ENCODE measurements at places on chromosomes 16 and 17.
A peak's percentile ranks its signal among the peaks of the same experiment; 100 is the strongest.

DNA sequence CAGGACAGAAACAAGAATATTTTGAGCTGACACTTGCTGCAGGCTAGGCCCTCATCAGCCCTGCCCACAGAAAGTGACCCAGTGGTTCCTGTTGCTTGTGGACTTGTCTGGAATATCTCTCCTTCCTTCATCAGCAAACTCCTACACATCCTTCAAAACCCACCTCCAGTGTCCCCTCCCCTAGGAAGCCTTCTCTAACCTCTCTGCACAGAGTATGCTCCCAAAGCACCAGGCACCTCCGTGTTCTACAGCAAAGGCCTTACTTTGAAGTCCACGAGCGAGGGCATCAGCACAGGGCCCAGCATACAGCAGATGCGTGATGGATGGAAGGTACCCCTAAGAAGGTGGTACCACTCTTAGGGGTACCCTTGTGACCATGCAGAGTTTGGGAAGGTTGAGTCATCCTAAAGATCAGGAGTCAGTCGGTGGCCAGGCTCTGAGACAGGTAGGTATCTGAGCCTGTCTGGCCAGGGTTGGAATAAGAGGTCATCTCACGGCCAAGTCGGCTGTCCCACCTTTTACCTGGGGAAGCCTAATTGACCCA is 2.0 kb downstream of the CCDC102A start:
- DNase-seq: no peak

- no peak for DNase-seq
Observed at GRCh38 chr16:49833085-49833484, 22.8 kb downstream of the ZNF423 start.

DNA sequence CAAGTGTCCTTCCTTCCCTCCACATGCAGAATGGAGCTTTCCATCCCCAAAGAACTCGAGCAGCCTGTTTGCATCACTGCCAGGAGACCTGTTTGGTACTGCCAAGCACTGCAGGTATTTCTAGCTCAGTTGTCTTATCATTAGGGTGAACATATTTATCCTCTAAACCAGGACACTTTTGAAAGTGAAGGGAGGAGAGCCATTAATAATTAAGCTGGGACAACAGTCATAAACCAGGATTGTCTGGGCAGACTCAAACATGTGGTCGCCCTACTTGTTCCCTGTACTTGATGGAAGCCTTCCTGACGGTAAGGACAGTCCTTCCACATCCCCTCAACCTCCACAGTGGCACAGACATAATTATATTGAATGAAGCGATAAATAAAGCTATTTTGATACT is 67.4 kb downstream of the PRKCA start:
- no peak for DNase-seq

DNA sequence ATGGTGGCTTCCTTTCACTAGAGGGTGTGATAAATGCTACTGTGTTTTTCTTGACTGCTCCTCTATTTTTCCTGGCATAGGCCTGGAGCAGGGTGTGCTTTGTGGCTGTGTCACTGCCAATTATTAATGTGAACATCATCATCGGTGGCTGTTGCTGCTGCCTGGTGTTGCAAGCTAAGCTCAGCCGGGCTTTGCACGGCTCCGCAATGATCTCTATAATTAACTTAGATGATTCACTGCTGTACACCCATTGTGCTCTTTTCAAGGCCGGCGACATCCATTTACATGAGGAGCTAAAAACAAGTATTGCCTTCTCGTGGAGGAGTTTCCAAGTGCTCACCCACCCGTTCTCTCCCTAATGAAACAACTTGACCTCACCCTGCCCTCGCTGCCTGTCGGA is 160.1 kb upstream of the IRX3 start:
- DNase-seq: no peak

DNA sequence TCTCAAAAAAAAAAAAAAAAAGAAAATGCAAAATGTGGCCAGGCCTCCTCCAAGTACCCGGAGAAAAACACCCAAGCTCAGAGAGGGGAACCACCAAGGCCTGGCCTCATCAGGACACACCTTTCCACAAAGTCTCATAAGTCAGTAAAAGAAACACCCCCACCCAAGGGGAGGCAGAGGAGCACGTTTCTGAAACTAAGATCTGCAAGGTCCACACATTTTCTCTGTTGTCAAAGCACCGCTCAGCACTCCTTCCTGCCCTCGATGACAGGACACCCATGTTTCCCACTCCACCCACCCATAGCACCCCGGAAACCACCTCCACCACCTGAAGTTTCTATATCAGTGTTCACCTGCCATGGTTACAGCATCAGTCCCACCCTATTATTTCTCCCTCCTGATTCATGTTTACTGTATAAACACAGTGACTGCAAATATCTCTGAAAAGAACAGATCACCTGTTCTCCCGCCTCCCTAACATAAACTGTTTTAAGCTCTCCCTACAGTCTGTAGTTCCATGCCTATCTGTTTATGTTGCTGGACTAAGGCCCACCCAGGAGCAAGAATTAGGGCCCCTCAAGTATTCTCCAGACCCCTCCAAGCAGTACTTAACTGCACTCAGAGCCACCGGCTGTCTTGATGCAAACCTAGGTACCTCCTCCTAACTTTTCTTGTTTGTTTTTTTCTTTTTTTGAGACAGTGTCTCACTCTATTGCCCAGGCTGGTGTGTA is 2.0 kb downstream of the CORO7 start:
- no peak for DNase-seq

DNA sequence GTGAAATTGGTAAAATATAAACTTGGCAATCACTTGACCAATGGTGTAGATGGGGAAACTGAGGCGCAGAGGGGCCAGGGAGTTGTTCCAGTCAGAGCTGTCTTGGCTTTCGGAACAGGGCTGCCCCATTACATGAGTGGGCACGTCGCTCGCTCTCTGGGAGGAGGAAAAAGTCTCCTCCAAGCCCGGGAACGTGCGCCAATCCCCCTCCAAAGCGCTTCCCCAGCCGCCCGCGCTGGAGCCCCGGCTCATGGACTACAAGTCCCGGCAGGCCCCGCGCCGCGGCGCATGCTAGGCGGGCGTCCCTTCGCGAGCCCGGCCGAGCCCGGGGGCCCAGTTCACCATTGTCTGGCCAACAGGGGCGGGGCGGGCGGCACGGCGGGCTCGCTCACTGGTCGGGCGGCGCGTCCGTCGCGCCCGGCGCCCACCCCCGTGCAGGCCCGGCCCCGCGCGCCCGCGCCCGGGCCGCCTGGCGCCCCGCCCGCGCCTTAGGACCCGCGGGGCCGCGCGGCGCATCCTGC is at the start of gene LLGL1:
Gene LLGL1 (plus strand): TSS at position 515 of the 521 bp plus-strand sequence. CDS start 48 bp downstream, outside the sequence.
- peak; percentile 88 for DNase-seq

- no peak for DNase-seq
Observed at GRCh38 chr16:16106466-16106865, 116.8 kb downstream of the ABCC6 start.

DNA sequence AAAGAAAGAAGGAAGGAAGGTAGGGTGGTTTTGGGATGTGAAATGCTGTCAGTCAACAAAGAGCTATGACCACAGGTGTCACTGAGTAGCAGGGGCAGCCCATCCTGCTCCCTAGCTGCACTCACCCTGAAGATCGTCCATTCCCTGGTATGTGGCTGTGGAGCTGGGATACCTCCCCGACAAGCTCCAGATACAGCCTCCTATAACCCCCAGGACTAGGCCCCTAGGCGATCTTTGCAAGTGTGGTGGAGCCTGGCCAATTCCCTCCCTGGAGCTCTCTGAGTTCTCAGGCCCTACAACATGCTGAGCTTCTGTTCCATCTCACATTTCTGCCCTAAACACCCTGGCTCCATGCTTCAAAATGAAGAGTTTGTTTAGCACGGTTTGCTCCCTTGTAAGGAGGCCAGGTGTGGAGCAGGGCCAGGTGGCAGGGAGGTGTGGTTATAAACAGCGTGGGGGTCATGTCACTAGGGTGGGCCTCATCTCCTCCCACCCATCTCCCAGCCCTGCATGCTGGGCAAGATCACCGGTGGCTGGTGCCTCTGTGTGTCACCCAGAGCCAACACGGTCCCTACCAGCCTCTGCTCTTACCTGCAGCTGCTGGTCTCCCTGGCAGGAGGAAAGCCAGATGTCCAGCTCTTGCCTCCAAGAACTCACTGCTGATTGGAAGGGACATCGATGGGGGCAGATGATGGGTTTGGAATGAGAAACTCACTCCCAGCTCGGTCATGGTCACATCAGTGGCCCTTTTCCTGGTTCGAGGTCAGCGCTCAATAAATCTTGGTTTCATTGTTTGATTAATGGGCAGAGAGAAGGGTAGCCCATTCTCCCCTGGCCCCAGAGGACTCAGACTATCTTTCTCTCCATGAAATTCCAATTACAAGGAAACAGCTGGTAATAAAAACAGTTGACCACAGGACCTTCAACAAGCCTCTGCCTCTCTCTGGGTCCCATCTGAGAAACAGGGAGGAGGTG is 511.0 kb upstream of the CDH5 start:
- DNase-seq: no peak

DNA sequence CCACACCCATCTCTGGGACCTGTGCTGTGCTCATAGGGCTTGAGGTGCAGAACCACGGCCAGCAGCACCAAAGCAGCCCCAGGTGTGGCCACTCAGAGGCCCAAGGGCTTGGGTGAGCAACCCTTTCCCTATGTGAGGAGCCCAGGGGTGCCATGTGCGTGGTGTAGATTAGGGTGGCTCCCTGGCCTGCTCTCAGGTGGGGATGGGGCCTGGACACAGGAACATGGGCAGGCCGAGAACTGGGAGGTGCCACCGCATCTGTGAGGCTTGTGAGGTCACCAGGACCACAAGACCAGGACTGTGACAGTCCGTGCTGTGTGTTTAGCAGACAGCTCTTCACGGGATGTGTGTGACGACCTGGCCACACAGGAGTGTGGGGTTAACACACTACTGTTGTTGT is 103.5 kb upstream of the ZNF750 start:
- no peak for DNase-seq

GRCh38 chr17:66364508-66364907 is 62.1 kb downstream of the PRKCA start:
- no peak for DNase-seq

GRCh38 chr16:7335991-7336634 is 3.5 kb downstream of the RBFOX1 start:
- DNase-seq: no peak

- no peak for DNase-seq
Observed at GRCh38 chr17:38579934-38580333, 25.8 kb downstream of the SRCIN1 start.

GRCh38 chr16:22184615-22184968 is 21.5 kb upstream of the EEF2K start:
- DNase-seq: no peak

DNA sequence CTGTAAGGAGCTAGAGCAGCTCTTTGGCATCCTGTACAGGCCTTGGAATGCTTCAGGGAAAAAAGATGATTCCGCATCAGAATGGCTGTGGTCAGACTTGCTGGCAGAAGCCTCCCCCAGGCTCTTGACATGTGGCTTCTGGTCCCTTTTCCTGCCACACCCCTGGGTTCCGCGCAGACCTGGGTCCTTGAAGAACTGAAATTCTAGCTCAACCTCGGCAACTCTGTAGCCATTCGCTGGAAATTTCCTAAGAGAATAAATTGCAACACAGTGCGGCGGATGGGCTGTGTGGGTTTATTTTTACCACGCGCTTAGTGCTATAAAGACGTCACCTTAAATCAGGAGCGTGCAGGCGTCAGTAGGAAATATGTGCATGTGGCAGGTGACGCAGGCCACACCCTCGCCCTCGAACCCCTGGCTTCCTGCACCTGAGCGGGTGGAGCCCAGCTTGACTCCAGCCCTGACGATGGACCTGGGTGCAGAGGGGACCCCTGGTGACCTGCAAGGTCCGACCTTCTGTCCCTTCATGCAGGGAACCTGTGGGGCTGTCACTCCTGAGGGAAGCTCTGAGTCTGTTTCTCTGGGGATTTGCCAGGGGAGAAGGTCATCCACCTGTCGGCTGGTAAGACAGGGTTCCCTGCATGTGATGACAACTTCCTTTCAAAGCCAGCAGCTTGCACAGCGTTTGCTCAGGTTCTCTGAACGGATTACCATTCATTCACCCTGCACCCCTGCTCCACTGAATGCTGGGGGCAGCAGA is 46.3 kb downstream of the METRNL start:
- DNase-seq: no peak

GRCh38 chr16:70736465-70737376 is 50.9 kb upstream of the MTSS2 start:
- DNase-seq: no peak

GRCh38 chr17:63552211-63552610 is 1.9 kb downstream of the DCAF7 start:
- DNase-seq: no peak

DNA sequence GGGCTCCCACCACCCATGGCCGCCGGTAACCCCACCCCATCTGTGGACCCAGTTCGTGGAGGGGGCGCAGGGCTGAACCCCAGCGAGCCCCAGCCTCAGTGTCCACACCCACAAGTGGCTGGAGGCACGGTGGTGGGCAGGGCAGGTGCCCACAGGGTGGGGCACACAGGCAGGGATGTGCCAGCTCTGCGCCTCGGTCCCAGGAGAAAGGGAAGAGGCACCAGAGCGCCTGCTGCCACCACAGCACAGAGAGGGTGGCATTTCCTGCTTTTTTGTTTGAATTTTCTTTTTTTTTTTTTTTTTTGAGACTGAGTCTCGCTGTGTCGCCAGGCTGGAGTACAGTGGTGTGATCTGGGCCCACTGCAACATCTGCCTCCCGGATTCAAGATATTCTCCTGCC is 19.0 kb downstream of the ZFPM1 start:
- DNase-seq: no peak

- no peak for DNase-seq
Observed at GRCh38 chr17:44969144-44969780, 1.2 kb upstream of the C1QL1 start.

GRCh38 chr17:61337290-61337689 is 62.4 kb upstream of the TBX2 start:
- no peak for DNase-seq

DNA sequence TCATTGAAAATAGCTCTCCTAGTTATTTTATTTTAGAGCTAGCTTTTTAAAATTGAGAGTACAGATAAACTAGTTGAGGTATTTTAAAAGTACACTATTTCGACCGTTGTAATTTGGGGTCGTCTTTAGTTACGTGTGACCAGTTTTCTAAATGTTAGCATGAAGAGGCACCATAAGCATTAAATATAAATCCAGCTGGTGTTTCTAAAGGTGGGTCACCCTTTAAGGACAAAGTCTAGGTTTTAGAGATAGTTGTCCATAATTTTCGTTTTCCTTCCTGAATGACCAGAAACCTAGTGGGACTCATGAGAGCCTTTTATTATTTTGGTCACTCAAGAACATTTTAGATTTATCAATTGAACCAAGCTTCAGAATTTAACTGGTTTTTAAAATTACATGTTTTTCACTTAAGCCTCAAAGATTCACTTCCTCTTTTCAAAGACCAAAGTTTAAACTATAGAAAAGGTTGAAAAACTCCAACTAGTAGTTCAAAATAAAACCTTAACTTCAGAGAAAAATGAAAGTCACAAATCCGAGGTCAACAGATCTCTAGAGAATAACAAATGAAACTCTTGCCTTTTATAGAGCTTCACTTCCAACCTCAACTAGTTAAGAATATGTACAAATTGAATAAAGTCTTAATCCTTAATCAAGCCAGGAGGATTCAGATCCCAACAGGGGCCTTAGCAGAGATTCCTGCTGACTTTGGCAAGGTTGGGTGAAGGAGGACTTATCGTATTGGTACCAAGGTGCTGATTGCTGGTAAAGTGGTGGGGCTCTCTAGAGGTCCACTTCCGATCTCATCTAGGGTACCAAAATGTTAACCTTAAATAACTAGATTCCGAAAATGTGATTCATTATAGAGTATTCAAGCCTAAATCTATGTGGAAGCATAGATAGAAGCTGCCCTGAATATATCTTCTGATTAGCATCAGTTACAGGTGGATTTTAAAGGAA is 32.5 kb downstream of the PHKB start:
- no peak for DNase-seq

Measured in HCT116 (cell line).